H7 (cell line): ENCODE measurements at places on chromosomes 13 and 19. TPM values are rescaled to one million over a fixed set of nuclear protein-coding genes. Genes with fewer than 3 reads are reported as not detected.

DNA sequence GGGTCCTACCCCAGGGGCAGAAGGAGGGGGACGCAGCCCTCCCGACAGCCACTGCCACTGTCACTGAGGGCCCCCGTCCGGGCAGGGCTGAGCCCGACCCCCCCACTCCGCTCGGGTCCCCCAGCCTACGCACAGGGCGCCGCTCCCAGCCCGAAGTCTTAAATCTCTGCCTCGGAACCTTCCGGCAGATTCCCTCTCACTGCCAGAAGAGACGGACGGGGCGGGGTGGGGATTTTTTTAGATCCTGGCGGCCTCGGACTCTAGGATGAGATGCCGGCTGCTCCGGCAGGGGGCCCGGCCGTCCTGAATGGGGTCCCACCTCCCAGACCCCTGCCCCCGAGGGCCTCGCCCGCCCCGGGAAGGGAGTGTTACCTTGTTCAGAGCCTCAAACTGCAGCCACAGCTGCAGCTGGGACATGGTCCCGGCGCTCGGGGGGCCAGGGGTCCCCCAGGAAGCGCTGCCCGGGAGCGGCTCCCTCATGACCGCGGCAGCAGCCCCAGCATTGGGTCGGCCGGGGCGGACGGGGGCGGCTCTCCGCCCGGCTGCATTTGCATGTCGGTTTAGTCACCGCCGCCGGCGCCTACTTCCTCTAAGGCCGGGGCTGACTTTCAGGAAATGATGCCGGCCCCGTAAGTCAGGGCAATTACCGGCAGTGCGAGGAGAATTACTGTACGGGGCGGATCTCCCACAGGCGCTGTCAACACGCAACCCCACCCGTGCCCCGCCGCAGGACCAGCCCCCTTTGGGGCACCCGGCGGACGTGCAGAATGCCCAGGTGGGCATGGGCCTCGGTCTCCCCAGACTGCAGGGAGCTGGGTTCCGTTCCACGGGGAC is 28.1 kb downstream of the GPX4 start:
- peak; percentile 91 for DNase-seq

The AKAP11 gene
- total RNA-seq = 7.2 and 9.9 TPM in 2 replicates

The SMAD9 gene
- 0.59 and 0.81 TPM in 2 replicates for total RNA-seq

The CGB3 gene
- not detected in 2 replicates for total RNA-seq

- DNase-seq = no peak
Measured at GRCh38 chr13:40026174-40026585, 370.7 kb downstream of the COG6 start.

GRCh38 chr19:46992699-46993535 is 26.7 kb upstream of the NPAS1 start:
- no peak for DNase-seq

DNA sequence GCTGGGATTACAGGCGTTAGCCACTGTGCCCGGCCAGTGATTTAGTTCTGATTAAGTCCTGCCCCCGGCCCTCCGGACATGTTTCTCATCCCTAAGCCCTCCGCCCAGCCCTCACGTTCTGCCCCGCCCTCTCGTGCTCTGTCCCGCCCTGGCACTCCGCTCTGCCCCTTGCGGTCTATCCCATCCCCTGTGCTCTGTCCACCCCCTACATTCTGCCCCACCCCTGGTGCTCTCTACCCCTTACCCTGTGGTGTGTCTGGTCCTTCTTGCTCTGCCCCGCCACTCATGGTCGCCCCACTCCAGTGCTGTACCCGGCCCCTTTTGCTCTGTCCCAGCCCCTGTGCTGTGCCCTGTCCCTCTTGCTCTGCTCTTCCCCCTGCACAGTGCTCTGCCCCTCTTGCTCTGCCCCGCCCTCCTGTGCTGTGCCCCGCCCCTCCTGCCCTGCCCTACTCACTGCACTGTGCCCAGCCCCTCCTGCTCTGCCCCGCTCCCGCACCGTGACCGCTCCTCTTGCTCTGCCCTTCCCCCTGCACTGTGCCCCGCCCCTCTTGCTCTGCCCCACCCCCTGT is 3.0 kb downstream of the GTPBP3 start:
- peak; percentile 91 for DNase-seq

GRCh38 chr13:19185865-19186645 is 4.4 kb upstream of the TUBA3C start:
- no peak for DNase-seq

DNA sequence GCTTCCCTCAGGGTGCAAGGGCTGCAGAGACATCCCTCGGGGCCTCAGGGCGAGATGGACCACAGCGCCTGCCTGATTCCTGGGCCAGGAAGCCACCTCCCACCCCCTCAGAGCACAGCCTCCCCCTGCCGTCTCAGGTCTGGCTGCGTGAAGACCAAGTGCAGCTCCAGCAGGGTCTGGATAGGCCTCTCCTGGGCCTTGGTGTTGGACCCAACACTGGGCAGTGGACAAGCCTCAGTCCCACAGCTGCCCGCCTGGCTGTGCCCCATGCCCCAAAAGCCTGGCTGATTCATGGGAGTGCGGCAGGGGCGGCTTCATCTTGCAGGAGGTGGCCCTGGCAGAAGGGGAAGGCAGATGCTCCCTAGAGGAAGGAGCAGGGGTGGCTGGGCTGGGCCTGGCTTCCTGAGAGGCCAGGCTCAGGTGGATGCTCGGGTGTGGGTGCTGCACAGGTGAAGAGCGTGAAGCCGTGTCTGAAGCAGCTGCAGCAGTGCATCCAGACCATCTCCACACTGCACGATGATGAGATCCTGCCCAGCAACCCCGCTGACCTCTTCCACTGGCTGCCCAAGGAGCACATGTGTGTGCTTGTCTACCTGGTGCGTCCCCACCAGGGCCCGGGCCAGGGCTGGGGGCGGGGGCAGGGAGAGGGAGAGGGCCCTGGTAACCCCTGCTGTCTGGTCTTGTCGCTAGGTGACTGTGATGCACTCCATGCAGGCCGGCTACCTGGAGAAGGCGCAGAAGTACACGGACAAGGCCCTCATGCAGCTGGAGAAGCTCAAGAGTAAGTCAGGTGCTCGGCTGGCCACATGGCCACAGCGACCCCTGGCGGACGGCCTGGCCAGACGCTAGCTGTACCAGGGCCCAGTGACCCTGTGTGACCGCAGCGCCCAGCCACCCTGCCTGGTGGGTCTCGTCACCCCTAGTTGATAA is 21.7 kb downstream of the MAU2 start:
- DNase-seq = peak; percentile 98

GRCh38 chr13:88288326-88288725 is 617.2 kb downstream of the SLITRK5 start:
- no peak for DNase-seq

The CDADC1 gene
- total RNA-seq = 1.0 and 2.5 TPM in 2 replicates

DNA sequence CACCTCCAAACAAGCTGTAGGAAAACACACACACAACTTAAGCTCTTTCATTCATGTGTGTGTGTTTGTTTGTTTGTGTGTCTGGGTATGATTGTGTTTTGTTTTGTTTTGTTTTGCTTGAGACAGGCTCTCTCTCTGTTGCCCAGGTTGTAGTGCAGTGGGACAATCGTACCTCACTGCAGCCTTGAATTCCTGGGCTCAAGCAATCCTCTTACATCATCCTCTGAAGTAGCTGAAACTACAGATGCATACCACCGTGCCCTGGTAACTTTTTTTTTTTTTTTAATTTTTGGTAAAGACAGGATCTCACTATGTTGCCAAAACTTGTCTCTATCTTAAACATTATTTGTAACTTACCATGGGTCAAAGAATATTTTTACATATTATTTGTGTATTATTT is 431.7 kb downstream of the SLITRK1 start:
- no peak for DNase-seq

DNA sequence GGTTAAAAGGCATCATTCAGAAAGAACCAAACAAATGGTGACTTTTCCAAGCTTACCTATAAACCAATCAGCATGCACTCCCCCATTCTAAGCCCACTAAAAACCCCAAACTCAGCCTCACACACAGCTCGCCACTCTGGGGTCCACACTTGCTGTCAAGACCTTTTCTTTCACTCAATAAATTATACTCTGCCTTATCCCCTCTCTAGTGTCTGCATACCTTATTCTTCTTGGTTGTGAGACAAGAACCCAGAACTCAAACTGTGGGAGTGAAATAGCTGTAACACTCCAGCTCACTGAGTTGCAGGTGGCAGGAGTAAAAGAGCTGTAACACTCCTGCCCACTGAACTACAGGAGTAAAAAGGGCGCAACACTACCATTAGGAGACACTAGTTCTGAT is 559.0 kb downstream of the TBC1D4 start:
- DNase-seq = no peak

DNA sequence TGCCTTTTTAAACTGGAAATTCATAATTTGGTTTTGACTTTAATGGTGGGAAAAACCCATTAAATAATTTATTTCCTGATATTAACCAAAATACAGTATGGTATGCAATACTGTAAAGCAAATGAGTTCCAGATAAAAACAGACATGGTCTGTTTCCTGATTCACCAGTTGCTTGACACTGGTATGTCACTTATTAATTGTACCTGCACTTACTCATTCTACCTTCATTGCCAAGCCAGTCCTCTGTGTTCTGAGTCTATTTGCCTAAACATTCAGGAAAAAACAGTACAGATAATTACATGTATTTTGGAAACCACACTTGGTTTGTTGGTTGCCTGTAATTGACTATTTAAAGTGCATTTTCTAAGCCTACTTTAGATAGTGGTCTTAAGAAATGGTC is 159.3 kb downstream of the TNFRSF19 start:
- no peak for DNase-seq

The IL4I1 gene
- 0.59 and 0.73 TPM in 2 replicates for total RNA-seq

The SNRPD2 gene
- total RNA-seq = 407 and 467 TPM in 2 replicates

The ELSPBP1 gene
- total RNA-seq = not detected in 2 replicates

The CEACAM16 gene
- total RNA-seq = not detected in 2 replicates

GRCh38 chr19:887072-887471 is 5.9 kb downstream of the MED16 start:
- no peak for DNase-seq

DNA sequence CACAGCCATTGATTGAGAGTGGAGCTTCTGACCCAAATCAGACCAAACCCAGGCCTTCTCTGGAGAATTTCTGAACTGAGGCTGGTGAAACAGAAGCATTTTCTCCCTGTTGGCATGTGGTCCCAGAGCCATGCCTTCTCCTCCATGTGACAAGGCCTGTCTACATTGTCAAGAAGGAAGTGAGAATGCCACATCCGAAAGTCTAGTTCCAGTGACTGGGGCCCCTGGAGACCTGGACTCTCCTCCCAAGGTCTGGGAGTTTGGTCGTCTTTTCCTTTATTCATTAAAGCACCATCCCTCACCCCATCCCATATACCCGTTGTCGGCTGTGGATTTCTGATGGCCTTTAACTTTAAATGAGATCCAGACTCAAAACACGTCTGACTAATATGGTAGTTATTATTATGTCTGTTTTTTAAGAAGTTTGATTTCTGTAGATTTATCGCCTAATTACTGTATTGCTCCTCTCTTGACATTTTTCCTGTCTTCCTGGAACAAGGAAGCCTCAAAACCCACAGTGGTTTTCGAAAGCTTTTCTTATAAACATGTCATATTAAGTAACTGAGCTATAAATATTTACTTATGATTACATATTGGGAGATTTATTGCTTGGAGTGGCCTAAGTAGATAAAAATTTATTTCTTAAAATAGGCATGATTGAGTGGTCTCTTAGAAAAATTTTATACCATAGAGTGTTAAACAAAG is 128.3 kb upstream of the FRY start:
- no peak for DNase-seq

DNA sequence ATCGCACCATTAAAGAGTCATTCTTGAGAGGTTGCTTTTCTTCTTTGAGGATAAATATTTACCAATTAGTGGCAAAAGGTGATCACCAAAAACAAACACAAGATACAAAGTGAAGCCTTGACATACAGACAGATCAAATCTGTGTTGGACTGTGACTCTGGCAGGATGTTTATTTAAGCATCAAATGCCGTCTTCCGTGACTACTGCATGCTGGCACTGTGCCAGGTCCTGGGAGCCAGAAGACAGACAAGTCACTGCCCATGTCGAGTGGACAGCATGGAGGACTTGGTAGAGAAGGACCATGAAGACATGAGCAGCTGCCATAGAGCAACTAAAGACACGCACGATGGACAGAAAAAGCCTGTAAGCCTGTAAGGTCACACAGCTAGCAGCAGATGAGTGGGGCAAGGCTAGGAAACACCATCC is 92.8 kb upstream of the FARP1 start:
- no peak for DNase-seq

DNA sequence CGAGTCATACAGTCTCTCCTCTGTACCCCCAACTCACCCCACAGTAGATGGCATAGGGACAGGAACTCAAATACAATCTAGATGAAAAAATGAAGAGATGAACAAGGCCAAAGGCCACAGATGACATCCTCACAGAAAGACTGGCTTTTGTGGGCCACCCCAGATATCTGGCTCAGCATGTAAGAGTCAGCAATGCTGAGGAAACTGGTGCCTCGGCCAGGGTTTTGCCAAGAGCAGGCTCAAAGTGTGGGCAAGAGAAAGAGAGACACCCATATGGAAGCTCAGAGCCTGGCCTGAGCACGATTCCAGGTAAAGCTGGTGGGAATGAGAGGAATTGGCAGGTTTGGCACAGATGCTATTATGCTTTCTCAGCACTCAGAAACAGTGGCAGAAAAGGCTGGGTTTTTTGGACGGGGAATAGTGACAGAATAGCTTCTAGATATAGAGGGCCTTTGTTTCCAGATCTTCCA is 460.6 kb downstream of the FOXO1 start:
- DNase-seq = no peak
